ENCODE measurements at places on chromosomes 2 and 18.

- DNase-seq: no peak
Observed at GRCh38 chr2:170744248-170745002, 25.8 kb upstream of the ERICH2 start.

DNA sequence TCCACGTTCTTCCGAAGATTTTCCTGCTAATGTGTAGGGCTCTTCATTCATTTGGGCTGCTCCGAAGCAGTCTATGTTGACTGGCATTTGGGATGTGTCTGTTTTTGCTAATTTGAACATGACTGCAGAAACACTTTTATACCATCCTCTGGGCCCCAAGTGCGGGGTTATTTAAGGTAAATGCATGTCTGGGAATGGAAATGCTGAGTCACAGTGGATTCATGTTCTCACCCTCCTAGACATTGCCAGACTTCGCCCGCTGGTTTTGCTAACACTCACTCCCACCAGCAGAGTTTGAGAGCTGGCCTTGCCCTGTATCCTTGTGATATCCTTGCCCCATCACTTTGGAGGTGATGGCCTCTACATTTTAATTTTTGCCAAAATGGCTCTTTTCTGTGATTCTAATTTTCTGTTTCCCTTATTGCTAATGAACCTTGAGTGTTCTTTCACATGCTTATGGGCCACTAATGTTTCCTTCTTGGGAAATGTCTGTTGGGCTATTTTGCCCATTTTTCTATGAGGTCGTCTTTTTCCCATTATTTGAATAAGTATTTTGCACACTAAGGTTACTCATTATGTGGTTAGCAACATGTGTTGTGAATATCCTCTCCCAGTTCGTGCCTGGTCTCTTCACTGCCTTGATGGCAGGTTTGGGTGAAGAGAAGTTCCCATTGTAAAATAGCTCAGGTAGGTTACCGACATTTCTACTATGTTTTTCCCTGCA, 204.1 kb downstream of the GLI2 start:
- no peak for DNase-seq

GRCh38 chr2:11677136-11678055, 7.4 kb upstream of the NTSR2 start:
- DNase-seq: no peak

- DNase-seq: no peak
Observed at GRCh38 chr2:72765997-72766609, 59.7 kb downstream of the EXOC6B start.

DNA sequence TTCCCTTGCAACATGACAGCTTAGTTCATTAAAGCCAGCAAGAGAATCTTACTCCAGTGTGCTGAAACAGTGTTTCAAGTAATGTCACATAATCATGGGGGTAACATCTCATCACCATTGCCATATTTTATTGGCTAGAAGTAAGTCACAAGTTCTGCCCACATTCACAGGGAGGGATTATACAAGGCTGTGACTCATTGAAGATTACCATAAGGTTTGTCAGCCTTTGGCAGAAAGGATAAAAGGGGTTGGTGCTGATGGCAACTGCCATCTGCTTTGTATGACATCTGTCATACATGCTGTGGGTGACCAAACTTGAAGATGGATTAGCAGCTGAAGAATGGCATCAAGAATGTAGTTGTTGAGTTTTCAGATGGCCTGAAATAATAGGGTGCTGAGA, 61.2 kb downstream of the KCNE4 start:
- DNase-seq: no peak

DNA sequence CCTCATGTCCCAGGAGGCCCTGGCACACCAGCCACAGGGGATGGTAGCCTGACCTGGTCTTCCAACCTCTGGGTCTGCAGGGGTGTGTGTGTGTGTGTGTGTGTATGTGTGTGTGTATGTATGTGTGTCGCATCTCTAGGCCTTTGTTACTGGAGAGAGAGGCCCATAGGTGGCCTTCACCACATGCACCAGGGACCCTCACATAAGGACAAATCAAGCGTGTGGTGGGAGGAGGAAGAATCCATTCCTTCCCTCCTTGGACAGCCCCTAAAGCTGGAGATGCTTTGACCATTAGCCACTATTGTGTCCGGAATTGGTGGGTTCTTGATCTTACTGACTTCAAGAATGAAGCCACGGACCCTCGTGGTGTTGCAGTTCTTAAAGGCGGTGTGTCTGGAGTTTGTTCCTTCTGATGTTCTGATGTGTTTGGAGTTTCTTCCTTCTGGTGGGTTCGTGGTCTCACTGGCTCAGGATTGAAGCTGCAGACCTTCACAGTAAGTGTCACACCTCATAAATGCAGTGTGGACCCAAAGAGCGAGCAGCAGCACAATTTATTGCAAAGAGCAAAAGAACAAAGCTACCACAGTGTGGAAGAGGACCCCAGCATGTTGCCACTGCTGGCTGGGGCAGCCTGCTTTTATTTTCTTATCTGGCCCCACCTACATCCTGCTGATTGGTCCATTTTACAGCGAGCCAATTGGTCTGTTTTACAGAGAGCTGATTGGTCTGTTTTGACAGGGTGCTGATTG, 104.1 kb downstream of the DDX1 start:
- DNase-seq: no peak

- DNase-seq: no peak
Observed at GRCh38 chr2:9135822-9136558, 70.6 kb upstream of the ASAP2 start.

- DNase-seq: no peak
Observed at GRCh38 chr2:45984896-45985473, 312.2 kb upstream of the EPAS1 start.
